ENCODE measurements at places on chromosomes 11 and 22.

DNA sequence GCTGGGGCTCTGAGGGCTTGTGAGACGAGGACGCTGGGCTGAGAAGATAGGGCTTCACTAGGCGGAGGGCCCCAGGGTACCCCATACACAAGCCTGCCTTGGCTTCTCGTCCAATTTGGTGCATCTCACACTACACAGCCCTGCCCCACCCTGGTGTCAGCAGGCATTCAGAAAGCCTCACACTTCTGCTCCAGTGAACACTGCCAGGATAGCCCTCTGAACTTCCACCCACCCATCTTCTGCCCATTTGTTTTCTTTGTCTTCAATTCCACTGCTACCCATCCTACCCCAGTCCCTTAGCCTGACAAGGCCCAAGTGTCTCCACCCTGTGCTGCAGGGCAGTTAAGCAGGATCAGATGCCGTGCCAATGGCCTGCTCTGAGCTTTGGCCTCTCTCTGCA lies 1.9 kb upstream of the BUD13 start:
- DNase-seq, result no peak

GRCh38 chr22:44622679-44623078 lies 79.3 kb upstream of the PRR5 start:
- no peak for DNase-seq

- no peak for DNase-seq
These were observed 85.8 kb downstream of the FANCF start for GRCh38 chr11:22539821-22540256.

GRCh38 chr22:30606455-30607299 lies at the start of gene TCN2:
TSS of gene TCN2 (plus strand) at chr22:30607174. CDS start at chr22:30607332, 158 bp downstream.
- DNase-seq, result no peak

- no peak for DNase-seq
These were observed 98.2 kb upstream of the MTMR2 start for GRCh38 chr11:96021901-96022650.

GRCh38 chr22:36430863-36431262 lies 43.1 kb upstream of the MYH9 start:
- no peak for DNase-seq

GRCh38 chr22:21099578-21099977 lies 53.8 kb downstream of the LRRC74B start:
- DNase-seq, result no peak

GRCh38 chr11:9956483-9956882 lies 292.6 kb downstream of the SWAP70 start:
- no peak for DNase-seq

DNA sequence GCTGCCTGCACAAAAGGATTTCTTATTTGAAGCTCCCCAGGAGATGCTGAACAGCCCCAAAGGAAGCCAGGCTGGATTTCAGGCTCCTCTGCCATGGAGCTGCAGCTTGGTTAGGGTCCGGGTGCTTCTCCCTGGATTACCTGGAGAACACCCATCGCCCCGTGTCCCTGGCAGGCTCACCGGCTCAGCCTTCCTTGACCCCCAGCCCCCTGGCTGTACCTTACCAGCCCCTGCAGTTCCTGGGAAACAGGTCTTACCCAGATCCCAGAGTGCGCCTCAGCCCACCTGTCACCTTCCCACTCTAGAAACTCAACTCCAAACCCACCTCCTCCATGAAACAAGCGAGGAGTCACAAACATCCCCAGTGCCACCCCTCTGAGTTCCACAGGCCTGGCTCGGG lies 45.3 kb upstream of the CD5 start:
- DNase-seq, result no peak

GRCh38 chr22:44422746-44423380 lies 75.2 kb downstream of the RTL6 start:
- DNase-seq, result no peak

- no peak for DNase-seq
These were observed 32.6 kb downstream of the PRDM11 start for GRCh38 chr11:45178890-45179671.

DNA sequence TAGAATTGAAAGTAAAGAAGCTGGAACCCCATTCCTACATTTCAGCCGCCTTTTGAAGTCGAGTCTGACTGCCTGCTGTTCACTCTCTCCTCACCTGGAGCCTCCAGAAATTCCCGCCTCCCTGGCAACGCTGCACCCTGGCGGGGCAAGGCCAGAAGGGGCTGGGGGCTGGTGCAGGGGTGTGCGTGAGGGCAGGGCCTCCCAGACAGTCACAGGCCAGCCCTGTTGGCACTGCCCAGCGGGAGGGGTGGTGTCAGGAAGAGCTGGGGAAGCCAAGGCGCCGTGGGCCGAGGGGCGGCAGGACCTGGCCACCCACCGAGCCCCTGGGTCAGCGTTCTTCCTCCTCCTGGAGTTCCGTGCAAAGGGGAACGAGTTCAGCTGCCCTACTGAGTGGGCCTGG lies 123.2 kb downstream of the KCNQ1OT1 start:
- no peak for DNase-seq

DNA sequence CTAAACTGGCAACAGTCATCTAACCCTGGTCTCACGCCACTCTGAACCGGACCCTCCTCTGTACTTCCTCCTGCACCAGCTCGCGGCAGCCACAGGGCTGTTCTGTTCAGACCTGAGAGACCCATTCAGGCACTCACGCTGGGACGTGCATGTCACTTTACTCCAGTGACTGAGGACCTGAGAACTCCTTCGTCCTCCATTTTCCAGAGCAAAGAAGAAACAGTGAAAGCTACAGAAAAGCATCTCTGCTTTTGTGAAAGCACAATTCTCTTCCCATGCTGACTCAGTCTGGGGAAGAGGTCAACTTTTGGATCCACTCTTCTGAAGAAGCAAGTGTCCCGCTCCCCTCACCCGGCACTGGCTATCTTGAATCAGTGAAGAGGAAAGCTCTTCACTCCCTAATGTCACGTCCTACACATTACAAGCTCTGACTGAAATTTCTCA lies 24.5 kb downstream of the PISD start:
- DNase-seq, result no peak

DNA sequence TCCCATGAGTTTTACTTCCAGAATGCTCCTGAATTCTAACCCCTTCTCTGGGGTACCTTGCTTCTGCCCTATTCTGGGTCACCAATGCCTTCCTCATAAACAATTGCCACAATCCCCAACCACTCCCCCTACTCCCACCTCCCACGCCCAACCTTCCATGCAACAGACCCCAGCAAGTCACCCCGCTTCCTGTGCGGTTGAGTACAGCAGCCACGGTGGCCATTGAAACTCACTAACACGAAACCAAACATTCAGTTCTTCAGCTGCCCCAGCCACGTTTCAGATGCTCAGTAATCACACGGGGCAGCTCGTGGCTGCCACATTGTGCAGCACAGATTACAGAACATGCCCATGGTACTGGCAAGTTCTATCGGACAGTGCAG lies 3.7 kb upstream of the BCR start:
- no peak for DNase-seq

DNA sequence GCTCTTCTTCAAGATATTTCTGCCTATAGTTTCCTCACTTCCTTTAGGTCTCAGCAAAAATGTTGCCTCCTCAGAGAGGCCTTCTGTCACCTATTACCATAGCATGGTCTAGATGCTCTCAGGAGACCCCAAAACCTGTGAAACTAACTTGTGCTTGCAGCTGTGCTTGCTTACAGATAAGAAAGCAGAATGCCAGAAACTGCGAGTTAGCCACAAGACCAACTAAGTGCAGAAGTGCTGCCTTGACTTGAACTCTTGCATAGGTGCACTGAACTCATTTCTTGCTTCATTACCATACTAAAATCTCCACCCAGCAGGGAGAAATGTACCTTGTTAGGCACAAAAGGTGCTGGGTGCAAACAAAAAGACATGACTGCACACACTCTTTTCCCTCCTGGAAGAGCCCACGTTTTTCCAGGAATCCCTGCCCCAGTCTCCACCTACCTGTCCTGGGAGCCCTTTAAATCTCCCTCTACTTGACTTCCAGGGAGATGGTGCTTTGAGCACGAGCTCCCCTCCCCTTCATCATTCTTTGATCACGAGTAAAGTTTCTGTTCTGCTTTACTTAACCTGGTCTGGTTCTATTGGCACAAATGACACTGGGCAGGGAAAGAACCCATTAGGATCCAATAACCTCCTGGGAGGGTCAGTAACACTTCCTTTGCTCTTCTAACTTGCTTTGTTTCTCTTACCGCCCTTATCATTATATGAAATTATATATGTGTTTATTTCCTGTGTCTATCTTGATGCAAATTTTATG lies 137.7 kb upstream of the DDI1 start:
- no peak for DNase-seq

GRCh38 chr22:19223110-19223509 lies 44.6 kb upstream of the SLC25A1 start:
- DNase-seq, result no peak

- DNase-seq, result no peak
These were observed 363.5 kb downstream of the BUD13 start for GRCh38 chr11:116409238-116409637.

- DNase-seq, result no peak
These were observed 227.9 kb downstream of the BLID start for GRCh38 chr11:121887976-121888557.

DNA sequence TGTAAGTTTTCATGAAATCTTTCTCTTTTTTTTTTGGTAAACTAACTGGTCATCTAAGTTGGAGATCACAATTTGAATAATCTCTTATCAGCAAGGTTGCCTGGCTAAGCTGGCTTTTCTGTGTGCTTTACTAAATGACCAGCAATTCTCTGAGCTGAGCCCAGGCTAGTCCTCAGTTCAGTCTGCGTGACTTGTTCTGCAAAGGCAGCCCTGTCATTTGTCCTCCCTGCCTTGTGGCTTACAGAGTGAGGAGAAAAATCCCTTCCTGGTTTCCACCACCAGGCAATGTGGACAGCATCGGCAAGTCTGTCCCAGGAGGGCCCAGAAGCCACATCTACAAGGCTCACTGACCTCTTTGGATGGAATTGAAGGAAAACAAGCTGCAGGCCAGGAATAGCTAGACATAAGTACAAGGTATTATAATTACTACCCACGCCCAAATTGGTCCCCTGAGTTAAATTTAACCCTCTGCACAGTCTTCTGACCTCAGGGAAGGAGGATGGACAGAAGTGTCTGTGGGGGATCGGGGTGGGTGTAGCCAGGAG lies 108.6 kb downstream of the SCN3B start:
- no peak for DNase-seq

GRCh38 chr22:35638001-35638400 lies 10.2 kb upstream of the APOL6 start:
- no peak for DNase-seq

DNA sequence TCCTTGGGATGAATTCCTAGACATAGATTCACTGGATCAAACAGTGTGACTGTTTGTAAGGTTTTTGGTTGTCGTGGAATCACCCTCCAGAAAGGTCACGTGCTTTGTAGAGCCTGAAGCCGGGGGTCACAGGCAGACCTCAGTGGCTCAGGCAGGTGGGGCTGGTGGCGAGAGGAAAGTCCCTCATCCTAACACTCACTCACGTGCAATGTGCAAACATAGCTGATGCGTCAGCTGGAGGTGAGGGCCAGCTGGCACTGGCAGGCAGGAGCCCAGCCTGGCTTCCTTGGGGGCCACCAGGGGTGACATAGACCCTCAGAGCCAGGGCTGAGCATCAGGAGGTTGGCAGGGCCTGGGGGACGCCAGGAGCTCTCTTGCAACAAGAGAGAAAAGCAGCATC lies 90.0 kb downstream of the ARHGAP8 start:
- DNase-seq, result no peak

DNA sequence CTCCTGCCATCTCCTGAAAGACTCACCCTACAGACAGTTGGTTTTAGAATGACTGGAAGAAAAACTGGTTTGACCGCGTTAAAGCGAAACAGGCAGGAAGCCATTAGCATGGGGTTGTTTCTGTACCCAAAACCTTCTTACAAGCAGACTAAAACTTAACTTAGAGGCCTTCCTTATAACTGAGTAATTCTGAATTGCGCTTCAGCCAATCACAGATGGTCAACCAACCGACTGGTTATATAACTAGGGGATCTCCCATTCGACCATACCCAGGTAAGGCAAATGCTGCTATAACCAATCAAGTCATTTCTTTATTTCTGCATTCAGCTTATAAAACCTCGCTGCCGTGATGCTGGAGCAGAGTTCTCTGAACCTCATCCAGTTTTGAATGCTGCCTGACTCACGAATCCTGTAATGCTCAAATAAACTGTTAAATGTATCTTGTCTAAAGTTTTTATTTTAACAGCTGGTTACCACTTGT lies 87.8 kb upstream of the DRD2 start:
- DNase-seq, result no peak

DNA sequence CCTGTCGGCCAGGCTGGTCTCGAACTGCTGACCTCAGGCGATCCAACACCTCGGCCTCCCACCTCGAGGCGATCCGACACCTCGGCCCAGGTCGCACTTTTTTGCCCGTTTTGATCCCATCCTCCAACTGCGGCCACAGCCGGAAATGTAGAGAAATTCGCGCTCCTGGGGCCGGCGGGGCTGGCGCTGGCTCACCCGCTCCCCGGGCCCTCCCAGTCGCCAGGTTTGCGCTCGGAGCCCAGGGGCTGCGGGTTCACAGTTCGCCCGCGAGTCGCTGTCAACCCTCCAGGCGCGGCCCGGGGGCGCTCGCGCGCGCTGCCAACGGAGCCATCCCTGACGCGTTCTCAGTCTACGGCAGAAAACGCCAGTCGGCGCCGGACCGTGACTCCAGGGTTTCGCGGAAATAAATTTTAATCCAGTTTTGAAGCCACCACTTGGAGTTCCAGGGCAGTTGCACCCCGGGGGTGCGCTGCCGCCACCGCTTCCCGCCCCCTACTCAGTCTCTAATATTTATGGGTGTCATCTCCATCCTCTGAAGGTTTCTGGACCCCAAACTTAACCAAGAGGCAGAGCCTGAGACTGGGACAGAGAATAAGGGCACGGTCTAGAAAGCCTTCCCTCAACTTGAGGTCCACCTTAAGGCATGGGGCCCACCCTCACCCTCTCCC lies 1.5 kb upstream of the KLHDC7B start:
- DNase-seq, result no peak

DNA sequence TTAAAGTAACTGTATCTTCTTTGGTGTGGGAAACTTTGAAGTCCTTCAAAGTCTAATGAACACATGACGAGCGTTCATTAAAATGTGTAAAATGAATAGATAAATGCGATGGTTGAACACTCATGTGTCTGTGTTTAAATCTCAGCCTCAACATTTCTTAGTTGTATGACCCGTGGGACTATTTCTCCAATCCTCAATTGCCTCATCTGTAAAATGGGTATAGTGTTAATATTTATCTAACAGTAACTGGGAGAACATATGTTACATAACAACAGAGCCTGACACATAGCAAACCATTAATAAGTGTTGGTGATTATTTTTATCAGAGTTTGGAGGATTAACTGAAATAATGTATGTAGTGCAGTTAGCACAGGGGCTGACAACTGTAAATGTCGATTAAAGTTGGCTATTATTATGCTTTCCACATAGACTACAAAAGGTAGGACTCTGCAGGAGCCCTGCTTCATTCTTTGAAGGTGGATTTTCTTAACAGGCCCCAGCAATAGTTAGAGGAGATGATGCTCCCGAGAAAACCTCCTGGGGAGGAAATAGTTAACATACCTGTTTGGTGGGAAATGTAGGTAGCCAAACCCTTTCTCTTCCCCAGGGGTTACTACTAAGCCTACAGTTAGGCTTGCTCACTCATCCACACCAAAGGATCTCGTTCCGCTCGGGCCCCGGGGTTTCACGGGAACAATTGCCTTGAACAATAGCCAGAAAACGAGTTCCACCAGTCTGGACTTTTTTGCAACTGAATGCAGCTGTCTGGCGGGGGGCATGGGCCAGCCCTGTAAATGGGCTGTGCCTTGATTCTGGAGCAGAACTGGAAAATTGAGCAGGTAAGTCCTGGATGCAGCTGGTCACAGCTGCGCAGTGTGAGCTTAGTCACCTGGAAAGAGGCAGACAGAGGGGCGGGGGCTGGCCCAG lies 133.4 kb downstream of the DBX1 start:
- DNase-seq, result no peak

GRCh38 chr11:118082880-118083552 lies 3.7 kb downstream of the SMIM35 start:
- no peak for DNase-seq

GRCh38 chr11:75487365-75487764 lies 38.4 kb downstream of the GDPD5 start:
- DNase-seq, result no peak
